ENCODE measurements at places on chromosomes 2 and 18.

- DNase-seq = no peak
Measured at GRCh38 chr2:65403529-65403915, 28.9 kb downstream of the SPRED2 start.

- no peak for DNase-seq
Measured at GRCh38 chr2:3108710-3109702, 268.6 kb downstream of the EIPR1 start.

GRCh38 chr2:155645791-155646190 lies 686.7 kb downstream of the NR4A2 start:
- DNase-seq = no peak

- DNase-seq = no peak
Measured at GRCh38 chr18:42274488-42275137, 319.6 kb downstream of the PIK3C3 start.

- no peak for DNase-seq
Measured at GRCh38 chr18:25066516-25066915, 285.4 kb downstream of the ZNF521 start.

DNA sequence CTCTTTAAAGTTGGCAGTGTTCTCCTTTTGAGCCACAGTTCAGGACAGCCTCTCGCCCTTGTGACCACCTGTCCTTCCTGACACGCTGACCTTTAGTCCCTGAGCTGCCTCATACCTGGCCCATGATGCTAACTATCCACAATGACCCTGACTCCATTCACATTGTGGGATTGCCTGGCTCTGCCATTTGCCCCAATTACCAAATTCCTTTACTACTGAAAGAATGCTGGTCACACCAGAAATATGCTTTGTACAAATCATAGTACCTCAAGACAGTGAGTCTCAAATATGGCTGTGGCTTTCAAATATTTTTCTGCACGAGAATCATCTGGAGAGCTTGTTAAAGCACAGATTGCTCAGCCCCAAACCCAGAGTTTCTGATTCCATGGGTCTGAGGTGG lies 54.2 kb downstream of the LTBP1 start:
- DNase-seq = no peak

GRCh38 chr18:63162271-63163014 lies 157.1 kb downstream of the BCL2 start:
- DNase-seq = no peak

- no peak for DNase-seq
Measured at GRCh38 chr18:76725445-76725844, 96.9 kb upstream of the ZNF236 start.

DNA sequence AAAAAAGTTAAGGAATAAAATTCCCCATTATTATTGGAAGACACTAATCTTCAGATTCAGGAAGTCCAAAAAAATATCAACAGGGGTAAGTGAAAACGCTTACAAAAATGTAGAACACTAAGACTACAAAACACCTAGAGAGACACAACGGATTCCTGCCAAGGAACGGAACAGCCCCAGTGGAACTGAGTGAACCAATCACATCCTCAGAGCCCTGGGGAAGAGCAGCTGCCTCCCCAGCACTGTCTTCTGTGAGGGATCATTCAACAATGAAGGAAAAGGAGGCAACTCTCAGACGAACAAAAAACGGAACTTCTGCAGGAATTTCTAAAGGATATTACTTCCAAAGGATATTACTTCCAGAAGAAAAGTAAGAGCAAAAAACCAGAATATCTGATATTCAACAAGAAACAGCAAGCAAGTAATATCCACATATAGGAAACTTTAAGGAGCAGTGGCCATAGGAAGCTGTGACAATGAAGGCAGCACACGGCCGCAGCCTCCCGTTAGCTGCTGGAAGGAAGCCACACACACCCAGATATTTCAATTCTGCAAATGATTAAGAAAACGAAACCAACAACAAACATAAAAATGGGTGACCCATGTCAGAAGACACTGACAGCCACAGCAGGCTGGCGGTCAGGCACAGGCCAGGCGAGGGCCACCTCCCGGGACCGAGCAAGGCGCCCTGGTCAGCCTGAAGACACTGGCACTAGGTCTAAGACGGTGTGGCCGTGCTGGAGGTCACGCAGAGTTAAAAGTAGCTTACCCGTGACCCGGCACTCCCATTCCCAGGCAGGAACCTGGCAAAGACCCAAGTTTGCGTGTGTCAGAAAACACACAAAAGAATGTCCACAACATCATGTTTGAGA lies 81.8 kb downstream of the HDAC4 start:
- no peak for DNase-seq

GRCh38 chr2:238425979-238426567 lies 654 bp upstream of the ASB1 start:
- DNase-seq = no peak

DNA sequence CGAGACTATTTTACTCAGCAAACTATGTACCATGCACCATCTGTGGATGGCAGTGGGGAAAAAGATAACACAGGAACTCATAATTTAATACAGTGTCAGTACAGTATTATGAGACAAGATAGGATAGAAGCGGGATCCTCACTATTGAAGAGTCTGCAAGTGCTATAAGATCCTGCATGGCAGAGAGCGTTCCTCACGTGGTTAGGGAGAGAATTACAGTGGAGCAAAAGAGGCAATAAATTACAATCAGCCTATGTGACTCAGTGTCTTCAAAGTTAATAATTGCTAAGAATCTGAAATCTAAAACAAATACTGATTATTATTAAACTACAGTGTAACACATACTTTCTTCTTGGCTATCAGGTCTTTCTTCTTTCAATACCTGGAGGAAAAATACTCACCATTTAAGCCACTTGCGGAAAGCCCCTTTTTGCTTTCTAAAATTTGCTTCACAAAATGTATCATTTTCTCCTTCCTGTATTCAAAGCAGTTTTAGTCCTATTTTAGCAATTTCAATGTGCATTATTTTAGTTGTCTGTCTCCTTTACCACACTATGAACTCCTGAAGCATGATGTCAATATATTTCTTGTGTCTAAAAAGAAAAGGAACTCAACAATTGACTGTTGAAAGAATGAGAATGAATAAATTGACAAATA lies 342.9 kb downstream of the SPAG16 start:
- DNase-seq = no peak

DNA sequence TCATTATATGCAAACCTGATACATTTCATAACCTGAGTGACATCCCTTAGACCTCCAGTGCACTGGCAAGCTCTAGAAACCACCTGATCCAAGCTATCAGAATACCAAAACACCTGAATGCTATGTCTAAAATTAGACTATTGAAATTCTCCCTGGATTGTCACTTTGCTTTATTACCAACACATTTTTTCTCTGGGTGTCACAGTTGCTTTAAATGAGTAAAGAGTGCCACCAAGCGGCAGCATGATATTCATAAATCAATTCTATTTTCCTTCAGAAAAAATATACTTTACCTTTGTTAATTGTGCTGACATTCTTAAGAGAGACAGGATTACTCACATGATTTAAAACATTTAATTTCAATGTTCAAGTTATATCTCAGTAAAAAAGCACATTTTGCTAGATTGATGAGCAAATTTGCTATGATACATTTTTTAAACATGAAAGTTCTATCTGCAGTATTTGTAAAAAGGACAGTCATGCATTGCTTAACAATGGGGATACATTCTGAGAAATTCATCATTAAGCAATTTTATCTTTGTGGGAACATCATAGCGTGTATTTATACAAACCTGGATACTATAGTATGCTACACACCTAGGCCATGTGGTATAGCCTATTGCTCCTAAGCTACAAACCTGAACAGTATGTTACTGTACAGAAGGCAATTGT lies 338.4 kb upstream of the SLC39A10 start:
- no peak for DNase-seq

DNA sequence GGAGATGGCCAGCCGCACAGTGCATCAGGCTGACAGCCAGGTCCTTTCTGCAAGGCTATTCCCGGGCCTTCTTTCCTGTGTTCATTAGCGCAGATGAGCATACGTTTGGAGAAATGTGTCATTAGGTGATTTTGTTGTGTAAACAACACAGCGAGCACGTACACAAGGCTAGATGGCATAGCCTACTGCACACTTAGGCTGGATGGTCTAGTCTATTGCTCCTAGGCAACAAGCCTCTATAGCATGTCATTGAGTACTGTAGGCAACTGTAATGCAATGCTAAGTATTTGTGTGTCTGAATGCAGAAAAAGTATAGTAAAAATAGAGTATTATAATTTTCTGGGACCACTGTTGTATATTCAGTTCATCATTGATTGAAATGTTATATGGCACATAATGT lies 50.9 kb upstream of the PHLPP1 start:
- no peak for DNase-seq

DNA sequence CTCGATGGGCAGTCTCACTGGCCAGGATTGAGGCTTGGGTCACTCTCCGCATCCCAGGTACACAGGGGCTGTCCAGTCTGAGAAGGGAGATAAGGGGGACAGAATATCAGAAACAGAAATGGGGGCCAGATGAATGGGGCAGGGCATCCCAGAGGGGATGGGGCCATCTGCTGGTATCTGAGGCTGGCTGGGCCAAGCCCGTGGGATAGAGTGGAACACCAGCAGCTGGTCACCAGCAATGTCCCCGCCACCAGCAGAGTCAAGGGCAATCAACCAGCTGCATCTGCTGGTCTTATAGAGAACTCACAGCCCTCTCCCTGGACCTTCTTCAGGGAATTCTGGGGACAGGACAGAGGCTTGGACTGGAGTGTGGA lies 128.8 kb upstream of the HAAO start:
- DNase-seq = no peak

DNA sequence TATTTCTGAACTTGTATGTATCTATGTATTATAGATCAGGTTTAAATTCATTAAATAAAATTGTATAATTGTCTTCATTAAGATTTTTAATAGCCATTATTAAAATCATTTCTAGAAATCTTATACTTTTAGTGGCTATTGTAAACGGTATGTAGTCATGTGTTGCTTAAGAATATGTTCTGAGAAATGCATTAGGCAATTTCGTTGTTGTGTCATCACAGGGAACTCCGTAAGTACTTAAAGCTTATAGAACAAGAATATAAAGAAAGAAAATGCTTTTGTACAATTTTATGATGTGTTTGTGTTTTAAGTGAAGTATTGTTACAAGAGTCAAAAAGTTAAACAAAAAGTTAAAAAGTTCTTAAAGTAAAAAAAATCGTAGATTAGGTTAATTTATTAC lies 765.8 kb downstream of the METTL4 start:
- DNase-seq = no peak

DNA sequence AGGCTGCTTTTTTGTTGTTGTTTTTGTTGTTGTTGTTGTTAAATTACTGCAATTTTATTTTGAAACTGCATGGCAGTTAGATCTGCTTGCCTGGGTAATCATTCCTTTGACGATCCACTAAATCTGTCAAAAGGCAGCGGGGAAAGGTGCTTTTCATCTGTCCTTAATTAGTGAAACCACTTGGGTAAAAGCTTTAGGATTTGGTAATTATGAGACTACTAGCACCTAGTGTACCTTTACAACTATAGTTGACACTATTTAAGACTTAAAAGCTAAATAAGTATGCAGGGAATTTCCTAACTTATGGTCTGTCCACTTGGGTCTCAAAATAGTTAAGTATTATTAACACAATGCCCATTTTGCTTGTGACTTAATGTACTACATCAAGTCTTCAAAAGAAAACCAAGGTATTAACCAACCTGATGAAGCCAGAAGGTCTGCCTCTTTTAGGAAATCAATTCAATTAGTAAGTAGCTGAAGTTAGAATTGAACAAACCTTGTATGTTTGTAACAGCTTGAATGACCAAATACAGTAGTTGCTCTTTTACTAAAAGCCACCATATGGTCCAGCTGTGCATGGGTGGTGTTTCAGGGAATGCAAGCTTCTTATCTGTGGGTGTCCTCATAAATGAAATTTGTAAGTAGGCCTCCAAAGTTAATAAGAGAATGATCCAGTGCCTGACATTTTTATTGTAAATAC lies 44.8 kb downstream of the NAB1 start:
- no peak for DNase-seq

- DNase-seq = no peak
Measured at GRCh38 chr2:172213116-172213860, 110.6 kb upstream of the DLX2 start.

DNA sequence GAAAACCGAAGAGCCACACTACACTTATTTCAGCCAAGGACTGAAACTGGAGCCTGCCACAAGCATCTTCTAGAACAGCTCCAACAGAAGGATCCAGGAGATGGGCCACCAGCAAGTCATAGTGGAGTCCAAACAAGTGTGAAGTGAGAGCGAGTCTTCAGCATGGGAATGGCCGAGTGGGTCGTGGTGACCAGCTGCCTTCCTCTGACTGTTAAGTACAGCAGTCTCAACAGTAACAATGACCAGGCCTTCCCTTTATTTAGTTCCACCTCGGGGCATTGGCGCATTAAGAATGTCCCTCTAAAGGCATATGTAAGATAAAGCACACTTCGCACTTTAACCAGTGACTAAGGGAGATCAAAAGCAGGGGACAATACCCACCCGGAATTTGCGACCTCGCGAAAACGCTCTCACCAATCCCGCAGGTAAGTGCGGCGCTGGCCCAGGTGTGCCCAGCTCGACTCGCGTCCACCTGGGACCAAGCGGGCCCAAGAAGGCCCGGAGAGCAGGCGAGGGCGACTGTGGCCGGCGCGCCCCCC lies 1.1 kb downstream of the L3MBTL4 start:
- DNase-seq = no peak

GRCh38 chr2:216350214-216350791 lies 22.0 kb downstream of the MARCHF4 start:
- no peak for DNase-seq

DNA sequence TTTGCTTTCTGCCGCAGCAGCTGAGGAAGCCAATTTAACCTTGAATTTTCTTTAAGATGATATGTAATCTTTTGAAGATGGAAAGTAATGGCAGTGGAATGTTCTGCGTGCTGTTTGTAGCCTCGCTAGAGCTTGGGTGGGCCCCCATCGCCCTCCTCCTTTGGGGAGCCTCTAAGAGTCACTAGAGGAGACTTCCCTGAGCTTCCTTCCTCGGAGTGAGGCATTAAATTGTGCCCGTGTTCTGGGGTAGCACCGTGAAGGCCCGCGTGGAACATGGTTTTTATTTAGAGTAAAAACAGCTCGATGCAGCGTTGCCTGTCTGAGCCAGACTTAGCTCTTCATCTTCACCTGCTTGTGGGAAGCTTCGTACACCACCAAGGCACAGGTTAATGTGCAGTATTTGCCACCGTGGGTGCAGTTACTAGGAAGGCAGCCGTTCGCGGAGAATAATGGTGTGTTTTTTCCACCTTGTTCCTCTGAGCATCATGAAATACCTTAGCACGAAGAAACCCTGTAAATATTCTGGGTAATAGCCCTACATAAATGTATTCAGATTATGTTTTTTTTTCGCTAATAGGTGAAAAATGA lies 38.5 kb downstream of the NCK2 start:
- DNase-seq = no peak

GRCh38 chr2:240759459-240759858 lies 60.6 kb downstream of the KIF1A start:
- no peak for DNase-seq
